ENCODE measurements at places on chromosomes 7 and 10.

GRCh38 chr7:46508583-46508982, 587.5 kb upstream of the IGFBP3 start:
- DNase-seq = no peak

GRCh38 chr10:93123766-93124165, 50.1 kb downstream of the CYP26A1 start:
- no peak for DNase-seq

- DNase-seq = no peak
Observed at GRCh38 chr7:14687777-14688176, 214.8 kb downstream of the DGKB start.

DNA sequence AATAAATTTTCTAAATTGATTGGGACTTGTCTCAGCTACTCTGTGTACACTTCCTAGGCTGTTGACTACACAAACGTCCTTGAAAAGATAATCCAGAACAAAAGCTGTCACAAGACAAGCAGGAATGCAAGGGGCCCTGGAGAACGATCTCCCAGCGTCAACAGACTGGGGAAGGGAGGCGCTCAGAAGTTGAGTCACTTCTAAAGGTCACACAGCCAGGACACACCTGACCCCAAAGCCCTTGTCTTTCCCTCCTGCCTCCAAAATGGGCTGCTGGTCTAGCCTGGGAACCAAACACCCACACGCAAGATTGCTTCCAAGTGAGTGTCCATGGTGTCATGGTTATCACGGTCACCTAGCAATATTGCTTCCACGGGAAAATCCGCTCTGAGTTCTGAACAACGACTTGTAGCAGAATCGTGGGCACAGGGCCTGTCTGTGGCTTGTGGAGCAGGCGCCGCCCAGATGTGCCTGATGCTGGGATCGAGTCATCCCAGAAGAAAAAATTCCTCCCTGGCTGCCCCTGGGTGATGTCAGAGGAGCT, 49.8 kb downstream of the SPOCK2 start:
- DNase-seq = no peak

GRCh38 chr10:113846036-113846435, 7.8 kb downstream of the DCLRE1A start:
- DNase-seq = no peak

DNA sequence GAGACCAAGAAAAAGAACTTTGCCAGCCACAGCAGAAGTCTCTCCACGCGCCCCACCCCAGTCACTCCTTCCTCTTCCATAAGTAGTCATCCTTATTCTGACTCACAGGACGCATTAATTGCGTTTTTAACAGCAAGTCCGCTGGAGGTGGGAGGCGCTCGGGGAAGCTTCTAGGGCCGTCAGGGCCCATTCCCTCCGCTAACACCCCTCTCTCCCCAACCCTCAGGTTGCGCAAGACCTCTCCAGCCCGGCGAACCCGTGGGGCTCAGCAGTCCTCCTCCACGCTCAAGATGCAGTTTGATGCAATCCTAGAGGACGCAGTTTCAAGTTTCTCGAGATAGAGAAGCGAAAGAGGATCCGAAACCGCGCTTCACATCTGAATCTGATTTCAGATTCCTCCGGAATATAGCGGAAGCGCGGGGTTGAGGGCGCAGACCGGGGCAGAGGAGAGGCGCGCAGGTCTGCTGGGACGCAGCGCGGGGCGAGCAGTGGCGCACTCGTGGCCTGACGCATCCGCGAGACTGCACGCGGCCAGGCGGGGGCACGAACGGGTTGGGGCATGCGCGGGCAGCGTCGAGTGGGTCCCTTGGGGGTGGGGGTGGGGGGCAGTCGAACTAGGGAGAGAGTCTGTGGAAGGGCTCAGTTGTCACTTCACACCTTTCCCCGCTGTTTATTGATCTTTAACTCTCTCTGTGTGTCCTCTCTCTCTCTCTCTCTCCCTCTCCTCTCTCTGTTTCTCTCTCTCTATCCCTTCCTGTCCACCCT, 37.8 kb upstream of the PSAP start:
- DNase-seq = peak; percentile 71

GRCh38 chr10:14244801-14245211, 85.9 kb downstream of the FRMD4A start:
- DNase-seq = no peak

DNA sequence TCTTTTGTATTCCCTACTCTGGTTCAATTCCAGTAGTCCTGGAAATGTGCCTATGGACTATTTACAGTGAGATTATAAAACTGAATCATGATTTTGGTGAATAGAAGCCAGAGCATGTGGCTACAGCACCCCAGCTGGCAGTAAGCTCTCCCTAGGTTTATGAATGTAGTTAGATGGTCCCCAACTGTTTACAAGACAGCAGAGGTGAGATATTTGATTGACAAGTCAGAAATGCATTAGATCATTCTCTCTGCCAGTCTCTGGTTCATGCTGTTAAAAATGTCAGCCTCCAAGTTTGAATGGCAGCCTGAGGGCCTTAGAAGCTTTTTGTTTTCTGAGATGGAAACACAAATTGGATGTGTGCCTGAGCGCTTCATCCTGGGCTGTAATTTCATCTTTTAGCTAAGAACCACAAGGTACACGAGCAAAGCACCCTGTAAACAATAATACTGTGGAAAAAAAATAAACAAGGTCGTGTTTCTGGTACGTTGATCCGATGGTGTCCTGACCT, 85.0 kb downstream of the BTRC start:
- DNase-seq = no peak

GRCh38 chr7:151110941-151111645, 24.8 kb downstream of the AGAP3 start:
- no peak for DNase-seq

DNA sequence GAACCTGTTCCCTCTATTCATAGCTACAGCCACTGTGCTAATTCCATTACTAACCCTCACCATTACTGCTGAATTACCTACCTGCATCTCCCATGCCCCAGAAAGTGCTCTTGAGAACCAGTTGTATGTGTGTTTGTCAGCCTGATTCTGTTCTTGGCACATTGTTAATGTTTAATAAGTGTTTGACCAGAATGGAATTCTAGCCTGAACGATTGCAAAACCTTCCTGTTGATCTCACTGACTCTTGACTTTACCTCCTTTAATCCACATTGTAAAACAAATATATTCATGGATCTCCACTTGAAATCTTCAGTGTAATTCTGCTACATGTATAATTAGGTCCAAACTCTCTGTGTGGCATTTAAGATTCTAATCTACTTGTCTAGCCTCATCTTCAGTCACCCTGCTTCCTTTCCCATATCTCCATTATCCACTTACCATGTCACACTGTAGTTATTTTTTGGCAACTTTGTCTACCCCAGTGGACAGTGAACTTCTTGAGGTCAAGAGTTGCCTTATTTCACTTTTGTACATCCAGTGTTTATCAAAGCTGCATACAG, 4.9 kb downstream of the ZNF277 start:
- peak; percentile 74 for DNase-seq

DNA sequence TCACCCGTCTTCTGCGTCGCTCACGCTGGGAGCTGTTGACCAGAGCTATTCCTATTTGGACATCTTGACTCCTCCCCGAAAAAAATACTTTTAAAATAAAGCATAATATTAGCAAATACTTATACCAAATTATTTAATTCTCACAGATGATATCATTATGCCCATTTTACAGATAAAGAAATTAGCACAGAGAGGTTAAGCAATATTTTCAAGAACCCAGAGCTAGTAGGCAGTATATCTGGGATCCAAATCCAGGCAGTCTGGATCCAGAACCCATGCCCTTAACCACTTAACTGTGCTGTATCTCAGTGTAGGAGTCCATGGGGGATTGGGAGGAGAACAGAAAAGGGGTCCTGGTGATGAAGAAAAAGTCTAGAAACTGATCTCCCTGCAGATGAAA, 6.1 kb downstream of the IQUB start:
- no peak for DNase-seq

DNA sequence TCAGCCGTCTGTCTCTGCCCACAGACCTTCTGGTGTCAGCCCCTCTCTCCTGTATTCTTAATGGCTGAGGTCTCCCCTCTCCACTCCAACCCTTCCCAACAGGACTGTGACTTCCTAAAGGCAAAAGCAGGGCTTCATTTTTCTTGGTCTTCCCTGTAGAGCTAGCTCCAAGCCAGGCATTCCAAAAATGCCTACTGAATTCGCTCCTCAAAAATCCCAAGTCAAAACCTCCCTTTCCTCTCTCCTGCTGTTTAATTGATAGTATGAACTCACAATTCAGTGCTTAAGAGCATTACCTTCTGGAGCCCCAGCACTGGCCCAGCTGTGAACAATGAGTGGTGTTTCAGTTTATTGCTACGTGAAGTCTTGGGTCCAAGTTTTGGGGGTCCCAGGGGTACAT, 628.4 kb downstream of the PARD3 start:
- DNase-seq = no peak

DNA sequence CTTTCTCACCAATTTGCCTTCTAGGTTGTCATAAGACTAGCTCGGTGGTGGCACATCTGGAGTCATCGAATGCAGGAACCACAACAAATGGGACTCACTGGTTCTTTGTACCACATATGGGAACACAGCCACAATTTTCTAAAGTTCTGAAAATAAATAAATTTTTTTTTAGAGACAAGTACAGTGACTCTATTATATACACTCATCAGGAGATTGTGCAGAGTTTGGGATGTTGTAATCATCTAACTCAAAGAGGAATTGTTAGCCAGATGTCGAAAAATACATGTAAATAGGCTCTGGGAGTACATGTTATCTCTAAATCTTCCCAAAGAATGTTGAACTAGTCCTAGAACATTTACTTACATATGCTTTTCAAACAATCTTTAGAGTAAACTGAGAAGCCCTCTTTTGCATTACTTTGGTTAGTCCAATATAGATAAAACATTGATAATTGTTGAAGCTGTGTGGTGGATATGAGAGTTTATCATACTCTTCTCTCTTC, 19.6 kb upstream of the SEPTIN7 start:
- no peak for DNase-seq

DNA sequence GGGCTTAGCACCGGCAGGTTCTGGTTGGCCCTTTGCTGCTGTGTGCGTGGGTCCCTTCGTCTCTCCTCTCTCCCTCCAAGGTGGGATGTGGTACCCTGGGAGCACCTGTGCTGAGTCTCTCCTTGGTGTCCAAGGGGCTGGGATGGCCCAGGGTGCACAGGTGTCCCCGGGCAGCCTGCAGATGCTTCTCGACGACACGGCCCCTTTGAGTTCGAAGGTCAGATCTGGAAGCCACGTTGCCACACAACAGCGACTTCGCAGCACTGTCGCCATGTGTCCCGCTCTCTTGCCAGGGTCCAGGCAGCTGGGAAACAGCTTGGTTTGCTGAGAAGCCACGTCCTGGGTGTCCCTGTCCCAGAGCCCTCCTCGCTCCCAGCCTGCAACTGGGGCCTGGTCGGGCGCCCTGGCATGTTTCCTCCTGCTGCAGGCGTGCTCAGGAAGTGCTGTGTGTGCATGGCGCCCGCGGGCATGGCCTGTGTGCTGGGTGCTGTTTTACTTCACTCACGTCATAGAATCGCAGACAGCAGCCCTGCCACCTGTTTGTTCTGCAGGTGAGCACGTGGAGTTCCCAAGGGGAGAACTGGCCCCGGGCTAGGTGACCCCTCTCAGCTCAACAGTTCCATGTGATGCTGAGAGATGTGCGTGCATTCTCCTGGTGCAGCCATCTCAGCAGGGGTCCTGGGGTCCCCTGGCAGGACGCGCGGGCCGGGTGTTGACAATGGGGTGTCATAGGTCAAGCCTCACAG, 70.9 kb downstream of the DNAJB6 start:
- DNase-seq = no peak

GRCh38 chr7:94666879-94667587, 11.1 kb upstream of the SGCE start:
- no peak for DNase-seq

GRCh38 chr10:107728807-107729206, 564.3 kb upstream of the SORCS1 start:
- DNase-seq = no peak

DNA sequence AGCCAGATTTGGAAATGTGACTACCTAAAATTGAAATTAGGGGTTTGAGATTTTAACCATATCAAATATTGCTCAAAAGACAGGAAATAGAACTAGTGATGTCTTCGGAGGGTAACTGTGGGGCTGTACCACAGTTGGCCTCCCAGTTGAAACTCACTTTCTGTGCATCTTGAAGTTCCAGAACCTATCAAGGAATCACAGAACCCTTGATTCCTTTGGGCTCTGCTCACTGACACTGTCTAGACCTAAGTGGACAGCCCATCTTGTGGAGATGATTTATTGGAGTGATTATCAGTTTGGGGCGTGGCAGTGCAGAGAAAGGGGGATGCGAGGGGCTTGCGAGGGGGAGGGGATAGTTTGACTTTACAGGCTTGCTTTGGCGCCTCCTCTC, 134.2 kb upstream of the GJD4 start:
- DNase-seq = no peak

GRCh38 chr7:110940756-110941155, 150.2 kb upstream of the LRRN3 start:
- DNase-seq = no peak

DNA sequence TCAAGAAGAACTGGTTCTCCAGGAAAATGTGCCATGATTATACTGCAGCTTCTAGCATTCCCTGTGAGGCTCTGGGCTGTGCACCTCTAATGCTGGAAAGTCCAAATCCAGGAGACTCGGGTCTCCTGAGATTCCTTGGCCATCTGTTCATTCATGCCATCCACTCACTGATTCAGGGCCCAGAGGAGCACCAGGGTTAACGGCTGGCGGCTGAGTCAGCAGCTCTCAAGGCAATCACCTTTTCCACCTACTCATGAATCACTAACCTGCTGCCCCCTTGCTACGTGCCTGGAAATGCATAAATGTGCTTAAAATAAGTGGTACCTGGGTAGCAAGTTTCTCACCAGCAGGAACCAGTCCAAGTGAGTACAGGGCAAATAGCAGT, 132.7 kb downstream of the KCNMA1 start:
- peak; percentile 89 for DNase-seq

DNA sequence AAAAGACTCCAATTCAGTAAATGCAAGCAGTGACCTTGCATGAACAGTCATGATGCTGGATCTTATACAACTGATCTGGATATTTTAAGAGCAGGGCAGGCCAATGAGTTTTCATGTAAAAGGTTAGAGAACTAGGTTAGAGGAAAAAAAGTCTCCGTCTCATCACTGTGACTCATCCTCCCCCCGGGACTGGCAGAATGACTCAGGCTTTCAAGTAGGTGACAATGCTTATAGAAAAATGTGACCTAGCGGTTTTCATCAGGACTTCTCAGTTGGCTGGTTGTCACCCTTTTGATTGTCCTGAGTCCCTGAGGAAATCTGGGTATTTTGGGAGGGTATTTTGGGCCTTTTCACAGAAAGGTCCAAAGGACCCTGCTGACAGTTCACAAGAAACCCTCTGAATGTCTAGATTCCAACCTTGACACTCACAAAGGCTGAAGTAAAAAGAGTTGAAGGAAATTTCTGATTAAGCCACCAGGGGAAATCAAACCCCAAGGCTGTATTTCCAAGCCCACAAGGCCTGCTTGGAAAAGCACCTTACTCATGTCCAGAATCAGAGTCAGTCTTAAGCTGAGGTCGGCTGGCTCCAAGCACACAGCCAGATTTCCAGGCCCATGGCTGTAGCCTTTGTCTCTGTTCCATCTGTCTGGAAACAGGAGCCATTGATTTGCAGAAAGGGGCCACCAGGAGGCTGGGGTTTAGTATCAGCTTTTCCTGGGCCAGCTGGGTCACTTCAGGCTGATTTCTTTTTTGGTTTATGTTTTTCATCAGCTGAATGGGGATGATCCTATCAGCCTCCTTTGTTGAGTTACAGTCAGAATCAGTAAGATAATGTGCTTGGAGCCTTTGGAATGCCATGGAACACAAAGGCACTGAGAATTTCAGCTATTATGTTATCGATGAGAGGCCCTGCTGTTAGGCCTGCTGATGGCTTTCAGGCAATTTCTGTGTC, 226.4 kb upstream of the HABP2 start:
- peak; percentile 66 for DNase-seq
